ENCODE measurements at places on chromosomes 6 and 20.
A peak's percentile ranks its signal among the peaks of the same experiment; 100 is the strongest.

- DNase-seq, result peak; percentile 40
Measured at GRCh38 chr6:143397227-143398222, 53.0 kb downstream of the ADAT2 start.

DNA sequence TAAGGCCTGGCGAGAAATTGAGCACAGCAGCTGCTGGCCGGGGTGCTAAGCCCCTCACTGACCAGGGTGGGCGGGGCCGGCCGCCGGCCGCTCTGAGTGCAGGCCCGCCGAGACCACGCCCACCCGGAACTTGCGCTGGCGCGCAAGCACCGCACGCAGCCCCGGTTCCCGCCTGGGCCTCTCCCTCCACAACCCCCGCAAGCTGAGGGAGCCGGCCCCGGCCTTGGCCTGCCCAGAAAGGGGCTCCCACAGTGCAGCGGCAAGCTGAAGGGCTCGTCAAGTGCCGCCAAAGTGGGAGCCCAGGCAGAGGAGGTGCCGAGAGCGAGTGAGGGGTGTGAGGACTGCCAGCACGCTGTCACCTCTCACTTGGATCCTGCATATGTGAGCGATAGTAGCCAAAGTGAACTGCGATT, 251.2 kb downstream of the GJA1 start:
- DNase-seq, result no peak

- no peak for DNase-seq
Measured at GRCh38 chr6:108476376-108476775, 84.3 kb upstream of the FOXO3 start.

- no peak for DNase-seq
Measured at GRCh38 chr6:152496731-152497130, 140.4 kb downstream of the SYNE1 start.

DNA sequence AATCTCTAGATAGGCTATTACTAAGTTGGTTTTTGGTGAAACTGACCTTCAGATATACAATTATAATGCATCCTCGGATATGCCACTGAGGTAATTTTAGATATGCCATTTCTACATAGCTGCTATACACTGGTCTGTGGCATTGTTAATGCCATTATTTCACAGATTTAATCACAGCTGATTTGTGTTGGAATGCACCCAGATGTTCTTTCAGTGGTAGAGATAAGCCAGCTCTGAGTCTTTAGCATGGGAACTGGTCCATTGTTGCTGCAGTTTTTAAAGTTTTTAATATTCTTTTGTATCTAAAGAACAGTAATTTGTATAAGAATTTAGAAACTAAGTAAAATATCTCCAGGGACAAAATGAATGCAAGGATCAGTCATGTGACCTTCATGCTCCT, 6.8 kb downstream of the TMX4 start:
- DNase-seq, result no peak

DNA sequence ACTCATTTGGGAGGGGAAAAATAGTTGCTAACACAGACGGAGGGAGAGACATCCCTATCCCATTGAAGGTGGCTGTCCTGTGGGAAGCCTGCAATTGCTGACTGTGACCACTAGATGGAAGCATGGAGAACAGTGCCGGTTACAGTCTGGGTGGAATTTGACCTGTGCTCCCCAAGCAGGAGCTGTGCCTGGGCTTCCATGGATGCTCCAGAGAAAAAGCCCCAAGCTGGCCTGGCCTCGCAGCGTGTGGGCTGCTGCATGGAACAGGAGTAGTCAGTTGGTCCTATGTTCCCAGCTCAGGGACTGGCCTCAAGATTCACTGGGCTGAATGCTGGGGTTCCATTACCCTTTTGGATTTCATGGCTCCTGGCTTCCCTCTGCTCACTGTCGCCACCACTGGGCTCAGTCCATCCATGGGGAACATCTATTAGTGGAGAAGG, 116.3 kb upstream of the CHD6 start:
- DNase-seq, result peak; percentile 16

- no peak for DNase-seq
Measured at GRCh38 chr6:137013738-137014602, 30.8 kb downstream of the IL20RA start.

DNA sequence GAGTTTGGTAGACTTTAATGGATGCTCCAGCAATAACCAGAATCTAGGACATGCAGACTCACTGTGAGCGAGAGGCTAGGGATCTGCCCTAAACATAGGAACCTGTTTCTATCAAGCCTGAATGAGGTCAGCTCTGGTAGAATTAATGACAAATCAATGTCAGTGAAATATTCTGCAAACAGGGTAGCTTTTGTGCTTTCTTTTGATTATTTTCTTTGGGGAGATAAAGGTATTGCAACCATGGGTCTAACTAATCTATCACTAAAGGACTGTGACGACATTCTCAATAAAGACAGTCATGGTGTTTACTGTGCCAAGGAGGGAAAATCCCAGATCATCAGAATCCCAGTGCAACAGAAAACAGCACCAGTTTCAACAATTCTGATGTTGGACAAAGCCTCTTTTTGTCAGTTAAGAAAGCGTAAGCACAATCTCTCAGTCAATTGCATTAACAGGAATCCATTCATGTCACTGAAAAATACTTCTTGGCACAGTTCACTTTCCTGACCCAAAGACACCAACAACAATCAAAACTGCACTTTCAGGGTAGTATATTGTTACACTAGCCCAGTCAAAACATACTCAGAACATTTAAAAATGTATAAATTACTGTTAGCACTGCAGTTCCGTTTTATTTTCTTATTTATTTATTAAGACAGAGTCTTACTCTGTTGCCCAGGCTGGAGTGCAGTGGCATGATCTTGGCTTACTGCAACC, 36.8 kb upstream of the SMIM29 start:
- DNase-seq, result no peak

DNA sequence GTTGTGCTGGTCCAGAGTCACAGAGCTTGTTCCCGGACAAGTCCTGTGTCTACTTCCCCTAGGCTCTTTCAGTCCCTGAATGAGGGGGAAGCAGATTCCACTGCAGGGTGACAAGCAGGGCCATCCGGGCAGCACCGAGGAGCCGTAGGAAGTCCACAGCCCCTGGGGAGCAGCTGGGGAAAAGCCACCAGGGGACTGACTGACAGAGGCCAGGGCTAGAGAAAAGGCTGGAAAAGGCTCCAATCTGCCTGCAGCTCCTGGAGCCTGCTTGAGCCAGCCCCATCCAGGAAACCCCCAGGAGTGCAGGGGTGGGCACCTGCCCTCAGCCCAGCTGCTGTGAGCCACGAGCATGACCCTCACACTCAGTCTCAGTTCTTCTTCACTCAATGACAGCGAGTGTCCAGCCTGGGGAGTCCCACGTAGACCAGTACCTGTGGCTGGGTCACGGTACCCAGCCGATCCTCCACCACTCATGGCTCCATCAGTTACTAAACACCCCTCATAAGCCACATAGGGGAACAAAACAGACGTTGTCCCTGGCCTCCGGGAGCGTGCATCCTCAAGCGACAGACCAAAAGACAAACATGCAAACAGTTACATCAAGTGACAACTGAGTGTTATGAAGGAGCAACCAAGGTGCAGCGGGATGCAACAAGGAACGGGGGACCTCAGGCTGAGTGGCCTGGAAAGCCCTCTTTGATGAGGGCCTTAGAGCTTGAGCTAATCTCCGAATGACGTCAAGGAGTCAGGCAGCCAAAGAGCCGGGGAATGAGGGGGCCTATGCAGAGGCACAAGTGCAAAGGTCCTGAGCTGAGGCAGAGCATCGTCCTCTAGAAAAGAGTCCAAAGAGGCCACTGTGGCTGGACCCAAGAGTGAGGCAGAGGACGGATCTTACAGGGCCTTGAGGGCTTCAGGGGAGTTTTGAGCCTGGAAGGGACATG, 24.8 kb upstream of the VSTM2L start:
- DNase-seq, result no peak
